Uterus (tissue), 4 donors: ENCODE measurements at places on chromosomes 5 and 9. TPM values are rescaled to one million over a fixed set of nuclear protein-coding genes. Genes with fewer than 3 reads are reported as not detected.

- no peaks in the 10 kb centered on the region for H3K4me1 ChIP-seq
- no peaks in the 10 kb centered on the region for H3K27me3 ChIP-seq
- no peak for DNase-seq
- no peak overlapping the region for H3K4me3 ChIP-seq
- no peak overlapping the region for H3K27ac ChIP-seq
Measured at GRCh38 chr5:54577937-54578653, 60.5 kb downstream of the SNX18 start.

DNA sequence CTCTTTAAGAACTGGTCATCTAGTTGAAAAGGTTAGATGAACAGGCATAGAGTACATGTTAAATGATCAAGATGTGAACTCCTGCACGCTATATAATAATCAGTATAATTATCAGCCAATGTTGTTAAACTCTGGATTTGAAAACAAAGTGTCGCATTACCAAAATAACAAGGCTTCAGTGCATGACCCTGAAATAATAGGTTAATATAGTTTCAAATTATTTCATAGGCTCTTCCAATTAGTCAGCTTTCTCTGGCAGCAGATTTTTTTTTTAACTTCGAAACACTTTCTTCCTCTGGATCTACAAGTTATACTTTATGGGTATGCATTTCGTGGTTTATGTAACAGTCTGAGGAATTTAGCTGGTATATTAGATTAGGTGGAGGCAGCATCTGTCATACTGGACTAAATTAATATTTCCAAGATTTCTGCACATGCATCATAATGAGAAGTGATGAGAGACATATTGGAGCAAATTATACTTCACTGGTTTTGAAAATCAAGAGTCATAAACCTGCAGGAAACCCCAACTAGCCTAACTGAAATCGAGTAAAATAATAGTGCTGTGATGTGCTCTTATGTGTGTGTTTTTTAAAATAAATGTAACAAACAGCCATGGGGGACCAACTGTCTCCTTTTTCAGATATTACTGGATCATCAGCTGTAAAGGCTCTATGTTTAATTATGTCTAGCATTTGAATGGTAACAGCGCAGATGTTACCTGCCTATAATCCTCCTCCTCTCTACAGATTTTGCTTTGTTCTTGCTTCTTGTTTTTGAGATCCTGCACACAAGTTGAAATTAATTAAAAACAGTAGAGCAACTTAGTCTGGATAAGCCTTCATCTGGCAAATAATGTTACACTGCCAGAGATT, 85.9 kb upstream of the CKMT2 start:
- H3K27ac ChIP-seq = no peak overlapping the region
- no peak overlapping the region for H3K4me3 ChIP-seq
- no peaks in the 10 kb centered on the region for H3K4me1 ChIP-seq
- no peaks in the 10 kb centered on the region for H3K36me3 ChIP-seq

DNA sequence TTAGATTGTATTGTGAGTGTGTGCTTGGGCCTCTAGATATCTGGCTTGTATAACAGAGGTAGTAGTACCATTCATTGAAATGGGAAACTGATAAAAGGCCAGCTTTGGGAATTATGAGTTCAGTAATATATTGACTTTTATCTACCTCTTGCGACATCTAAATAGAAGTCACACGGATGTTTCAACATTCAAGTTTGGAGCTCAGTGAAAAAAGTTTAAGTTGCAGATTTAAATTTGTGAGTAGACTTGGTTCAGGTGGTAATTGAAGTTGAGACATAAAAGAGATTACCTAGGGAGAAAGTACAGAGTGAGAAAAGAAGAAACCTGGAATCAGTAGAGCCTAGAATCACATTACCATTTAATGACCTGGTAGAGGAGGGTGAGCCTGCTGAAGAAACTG, 189.5 kb downstream of the FER start:
- no peaks in the 10 kb centered on the region for H3K36me3 ChIP-seq
- DNase-seq = no peak
- no peak overlapping the region for H3K27ac ChIP-seq

Gene EGR1
- 123 TPM for total RNA-seq

Gene CCNI2
- not detected for total RNA-seq

- H3K4me3 ChIP-seq = no peak overlapping the region
- no peak for DNase-seq
- H3K27me3 ChIP-seq = no peaks in the 10 kb centered on the region
- no peaks in the 10 kb centered on the region for H3K36me3 ChIP-seq
Measured at GRCh38 chr5:119596046-119596445, 33.3 kb upstream of the FAM170A start.

DNA sequence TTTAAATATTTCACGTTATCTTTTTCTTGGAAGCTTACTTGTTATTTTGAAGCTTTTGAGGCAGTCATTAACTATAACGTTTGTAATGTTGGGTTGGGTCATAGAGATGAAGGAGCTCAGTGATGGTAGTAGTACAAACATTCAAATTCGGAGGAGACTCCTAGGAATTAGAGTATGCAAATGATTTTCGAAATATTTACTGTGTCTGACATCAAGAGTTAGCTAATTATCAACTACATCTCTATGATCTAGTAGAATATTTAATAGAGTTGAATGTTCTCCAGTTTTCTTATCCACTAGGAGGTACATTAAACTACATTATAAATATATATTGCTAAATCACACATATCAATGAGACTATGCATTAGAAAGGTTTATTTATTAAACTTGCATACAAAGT, 28.8 kb upstream of the C5orf24 start:
- no peak overlapping the region for H3K4me3 ChIP-seq
- no peaks in the 10 kb centered on the region for H3K4me1 ChIP-seq
- no peak overlapping the region for H3K27ac ChIP-seq
- no peak for DNase-seq

GRCh38 chr5:14268738-14269137, 125.6 kb downstream of the TRIO start:
- H3K27ac ChIP-seq = peak overlapping the region; percentile 50
